ENCODE measurements at places on chromosomes 3 and 15.

DNA sequence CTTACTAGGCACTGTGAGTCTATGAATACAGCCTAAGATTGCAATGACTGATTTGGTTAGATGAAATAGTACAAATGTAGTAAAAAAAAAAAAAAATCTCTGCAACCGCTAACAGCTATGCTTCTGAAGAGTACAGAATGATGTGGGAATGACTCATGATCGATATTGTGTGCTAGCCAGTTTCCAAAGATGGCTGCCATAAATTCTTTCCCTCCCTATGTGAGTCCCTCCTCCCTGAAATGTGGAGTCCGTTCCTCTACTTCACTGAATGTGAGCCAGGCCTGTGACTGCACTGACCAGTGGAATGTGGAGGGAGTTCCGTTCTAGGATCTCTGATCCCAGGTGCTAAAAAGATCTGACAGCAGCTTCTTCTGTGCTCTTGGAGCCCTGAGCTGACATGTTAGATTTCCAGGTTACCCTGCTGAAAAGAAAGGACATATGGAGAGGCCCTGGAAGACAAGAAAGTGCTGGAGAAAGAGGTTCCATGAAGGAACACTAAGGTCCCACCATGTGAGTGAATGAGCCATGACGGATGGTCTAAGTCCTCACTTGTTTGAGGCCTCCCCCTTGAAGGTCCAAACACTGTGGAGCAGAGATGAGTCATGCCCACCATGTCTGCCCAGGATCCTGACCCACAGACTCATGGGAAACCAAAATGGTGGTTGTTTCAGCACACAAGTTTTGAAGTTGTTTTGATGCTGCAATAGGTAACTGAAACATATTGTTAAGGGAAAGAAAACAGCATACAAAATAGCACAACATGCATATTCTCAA is 46.3 kb downstream of the DGKG start:
- no peak for DNase-seq

GRCh38 chr3:188198760-188199327 is 44.9 kb downstream of the LPP start:
- DNase-seq, result no peak

GRCh38 chr3:150917951-150918350 is 12.7 kb upstream of the MINDY4B start:
- no peak for DNase-seq

GRCh38 chr15:67091980-67092677 is 26.7 kb downstream of the SMAD3 start:
- no peak for DNase-seq

DNA sequence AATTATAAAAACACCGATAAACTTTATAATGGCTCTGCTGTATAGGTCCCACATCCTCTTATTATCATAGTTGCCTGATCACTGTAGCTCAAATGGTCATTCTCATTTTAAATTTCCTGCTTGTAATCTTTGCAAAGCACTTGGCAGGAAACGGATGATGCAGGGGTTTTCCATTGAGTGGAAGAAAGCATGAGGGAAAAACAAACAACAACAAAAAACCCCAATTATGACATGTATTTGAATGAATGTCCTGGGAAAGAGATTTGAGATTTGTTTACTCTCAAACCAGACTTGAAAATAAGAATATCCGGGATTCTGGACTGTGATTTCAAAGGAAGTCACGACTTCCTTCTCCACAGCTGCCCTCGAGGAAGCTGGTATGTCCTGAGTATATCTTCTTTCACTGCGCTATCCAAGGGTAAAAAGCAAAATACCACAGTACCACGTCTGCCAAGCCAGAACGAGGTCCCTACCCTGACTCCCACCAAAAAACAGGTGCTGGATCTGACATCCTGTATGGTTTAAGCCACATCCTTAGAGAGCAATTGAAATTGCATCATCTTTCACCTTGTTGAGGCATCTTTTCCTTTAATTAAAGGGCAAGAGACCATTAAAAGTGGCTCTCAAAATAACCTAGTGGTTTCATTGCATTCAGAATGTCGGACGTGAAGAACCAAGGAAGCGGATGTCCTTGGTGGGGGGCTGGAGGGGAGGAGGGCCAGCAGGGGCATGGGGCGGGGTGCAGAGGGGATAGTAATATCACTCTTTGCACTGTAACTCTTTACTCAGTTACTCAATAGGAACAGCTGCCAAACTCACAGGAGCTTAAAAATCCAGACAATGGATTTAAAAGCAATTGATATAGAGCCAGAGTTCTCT is 13.5 kb upstream of the TIPIN start:
- DNase-seq, result no peak

GRCh38 chr3:16932877-16933276 is 48.1 kb downstream of the PLCL2 start:
- no peak for DNase-seq

GRCh38 chr3:177447938-177448337 is 250.7 kb upstream of the TBL1XR1 start:
- DNase-seq, result no peak

DNA sequence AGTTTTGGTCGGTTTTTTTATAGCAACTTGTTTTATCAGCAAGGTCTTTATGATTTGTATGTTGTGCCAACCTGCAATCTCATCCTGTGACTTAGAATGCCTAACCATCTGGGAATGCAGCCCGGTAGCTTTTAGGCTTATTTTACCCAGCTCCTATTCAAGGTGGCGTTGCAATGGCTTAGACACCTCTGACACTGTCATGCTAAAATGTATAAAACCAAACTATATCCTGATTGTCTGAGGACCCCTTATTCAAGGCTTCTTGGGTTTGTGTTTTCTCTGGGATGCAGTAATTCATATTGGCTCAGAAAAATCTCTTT is 209.0 kb upstream of the ALCAM start:
- DNase-seq, result no peak

DNA sequence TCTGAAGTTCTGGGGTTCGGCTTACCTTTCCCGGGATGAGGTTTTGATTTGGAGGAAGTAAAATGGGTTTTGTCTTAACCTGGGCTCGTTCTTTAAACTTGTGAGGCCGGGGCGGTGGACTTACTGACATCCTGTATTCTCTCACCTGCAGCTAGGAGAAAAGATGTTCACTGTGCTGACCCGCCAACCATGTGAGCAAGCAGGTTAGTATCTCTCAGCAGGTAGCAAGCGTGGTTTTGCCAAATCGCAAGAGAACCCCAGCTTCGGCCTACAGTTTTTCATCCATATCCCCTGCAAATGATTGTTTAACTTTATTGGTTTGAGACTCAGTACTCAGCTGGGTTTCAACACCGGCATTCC is 891 bp downstream of the ENTPD3 start:
- DNase-seq, result no peak

- no peak for DNase-seq
Measured at GRCh38 chr3:26838026-26838425, 215.5 kb downstream of the LRRC3B start.

DNA sequence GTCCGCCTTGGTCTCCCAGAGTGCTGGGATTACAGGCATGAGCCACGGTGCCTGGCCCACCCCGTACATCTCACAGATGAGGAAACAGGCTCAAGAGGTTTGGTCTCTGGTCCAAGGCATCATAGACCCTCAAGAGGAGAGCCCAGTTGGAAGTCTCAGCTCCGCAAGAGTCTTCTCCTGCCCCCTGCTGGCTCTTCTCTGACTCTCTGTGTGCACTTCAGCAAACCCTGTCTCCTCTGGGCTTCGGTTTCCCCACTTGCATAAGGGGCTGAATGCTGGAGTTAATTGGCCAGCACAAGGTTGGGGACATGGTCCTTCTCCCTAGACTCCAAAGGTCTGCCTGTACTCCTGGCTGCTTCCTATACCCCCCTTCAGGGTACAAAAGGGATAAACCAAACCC is 3.9 kb downstream of the MST1R start:
- DNase-seq, result no peak

DNA sequence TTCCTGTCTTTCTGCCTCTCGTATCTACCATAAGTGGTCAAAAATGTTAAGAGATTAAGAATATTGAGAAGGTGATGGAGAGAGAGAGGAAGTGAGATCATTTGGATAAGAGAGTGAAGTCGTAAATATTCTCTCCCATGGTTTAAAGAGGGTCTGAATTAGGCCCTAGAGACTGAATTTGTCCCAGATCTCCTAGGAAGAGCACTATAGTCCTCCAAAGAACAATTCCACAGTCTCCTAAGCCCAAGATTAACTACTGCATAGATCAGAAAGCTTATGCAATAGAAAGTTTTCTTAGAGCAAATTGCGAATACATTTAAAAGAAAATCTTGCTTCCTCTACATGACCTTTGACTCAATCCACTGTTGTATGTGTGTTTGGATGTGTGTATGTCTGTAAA is 598.8 kb downstream of the TUSC7 start:
- no peak for DNase-seq

Data from hematopoietic multipotent progenitor cell treated with erythropoietin and hydrocortisone succinate and interleukin-3 and kit ligand, for 17 days (in vitro differentiated cells).